ENCODE measurements at places on chromosomes 1 and 21.

DNA sequence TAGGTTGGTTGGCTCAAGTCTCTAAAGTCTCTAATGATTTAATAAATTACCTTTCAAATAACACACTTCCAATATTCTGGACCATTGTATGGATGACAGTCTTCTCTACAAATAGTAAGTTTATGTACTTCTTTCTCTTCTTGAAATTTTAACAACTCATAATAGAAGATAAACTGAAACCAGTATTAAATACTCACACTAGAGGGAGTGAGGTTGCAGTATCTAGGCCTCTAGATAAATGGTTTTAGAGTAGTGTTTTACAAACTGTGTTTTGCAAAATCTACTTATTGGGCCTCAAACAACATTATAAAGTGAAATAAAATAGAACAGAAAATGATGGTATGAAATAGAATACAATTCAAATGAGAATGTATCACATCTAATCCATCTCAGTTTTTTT is 479.9 kb upstream of the BRINP3 start:
- no peak for DNase-seq

GRCh38 chr1:178543290-178543607 is 30.3 kb downstream of the TEX35 start:
- DNase-seq = no peak

DNA sequence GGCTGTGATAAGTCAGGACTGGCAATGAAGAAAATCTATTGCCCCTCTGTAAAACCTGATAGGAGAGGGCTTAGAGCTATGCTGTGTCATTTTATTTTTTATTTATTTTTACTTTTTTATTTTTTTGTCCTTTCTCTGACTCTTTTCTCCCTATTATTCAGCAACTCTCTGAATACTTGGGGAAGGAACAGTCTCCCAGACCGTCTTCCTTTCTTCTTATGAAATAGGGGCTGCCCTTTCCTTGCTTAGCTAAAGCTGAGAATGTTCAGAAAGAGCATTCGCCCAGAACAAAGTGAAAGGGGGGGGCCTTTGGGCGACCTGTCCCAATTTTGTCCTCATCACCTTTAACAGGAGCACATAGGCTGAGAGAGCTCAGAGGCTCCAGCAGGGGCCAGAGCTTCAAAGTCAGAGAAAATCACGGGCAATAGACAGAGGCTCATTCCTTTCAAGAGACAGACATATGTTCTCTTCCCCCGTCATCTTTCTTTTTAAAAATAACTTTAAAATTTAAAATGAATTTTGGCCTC is 80.9 kb downstream of the RNF220 start:
- no peak for DNase-seq

DNA sequence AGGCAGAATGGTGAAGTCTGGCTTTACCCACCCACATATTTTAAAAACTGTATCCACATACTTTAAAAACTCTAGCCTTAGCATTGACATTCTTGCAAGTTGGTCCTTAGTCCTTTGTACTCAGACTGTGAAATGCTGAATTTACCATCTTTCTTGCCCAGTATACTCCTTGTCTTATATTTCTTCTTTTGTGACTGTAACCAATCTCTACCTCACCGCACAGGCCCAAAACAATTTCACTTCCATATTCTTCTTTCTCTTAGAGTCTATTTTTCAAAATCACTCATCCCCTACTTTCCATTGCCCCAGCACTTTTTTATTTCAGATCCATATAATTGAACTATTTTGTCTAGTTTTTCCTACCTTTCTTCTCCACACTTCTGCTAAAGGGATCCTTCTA is 892.4 kb upstream of the B3GALT2 start:
- no peak for DNase-seq

- DNase-seq = no peak
Measured at GRCh38 chr1:151593730-151594129, 18.1 kb upstream of the SNX27 start.

DNA sequence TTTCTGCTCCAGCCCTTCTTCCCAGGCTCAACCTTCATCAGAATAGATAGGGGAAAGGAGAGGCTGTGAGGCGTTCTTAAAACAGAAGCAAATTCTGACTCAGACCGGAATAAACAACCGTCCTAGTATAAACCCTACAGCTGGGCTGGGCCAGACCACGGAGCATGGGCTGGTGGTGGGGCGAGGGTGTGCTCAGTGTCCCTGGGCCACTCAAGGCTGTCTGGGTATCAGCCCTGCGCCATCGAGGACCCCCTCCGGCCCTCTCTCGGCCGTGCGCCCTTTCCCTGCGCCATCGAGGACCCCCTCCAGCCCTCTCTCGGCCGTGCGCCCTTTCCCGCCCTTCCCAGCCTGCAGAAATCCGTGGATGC is 36.0 kb downstream of the CAPN2 start:
- DNase-seq = no peak

GRCh38 chr1:163063143-163063542 is 6.0 kb upstream of the RGS4 start:
- no peak for DNase-seq

DNA sequence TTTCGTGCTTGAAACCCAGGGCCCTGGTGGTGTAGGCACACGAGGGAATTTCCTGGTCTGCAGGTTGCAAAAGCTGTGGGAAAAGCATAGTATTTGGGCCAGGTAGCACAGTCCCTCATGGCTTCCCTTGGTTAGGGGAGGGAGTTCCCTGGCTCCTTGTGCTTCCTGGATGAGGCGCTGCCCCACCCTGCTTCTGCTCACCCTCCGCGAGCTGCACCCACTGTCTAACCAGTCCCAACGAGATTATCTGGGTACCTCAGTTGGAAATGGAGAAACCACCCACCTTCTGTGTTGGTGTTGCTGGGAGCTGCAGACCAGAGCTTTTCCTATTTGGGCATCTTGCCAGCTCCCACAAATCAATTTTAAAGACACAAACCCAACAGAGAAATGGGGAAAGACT is 183.0 kb downstream of the PHTF1 start:
- no peak for DNase-seq

DNA sequence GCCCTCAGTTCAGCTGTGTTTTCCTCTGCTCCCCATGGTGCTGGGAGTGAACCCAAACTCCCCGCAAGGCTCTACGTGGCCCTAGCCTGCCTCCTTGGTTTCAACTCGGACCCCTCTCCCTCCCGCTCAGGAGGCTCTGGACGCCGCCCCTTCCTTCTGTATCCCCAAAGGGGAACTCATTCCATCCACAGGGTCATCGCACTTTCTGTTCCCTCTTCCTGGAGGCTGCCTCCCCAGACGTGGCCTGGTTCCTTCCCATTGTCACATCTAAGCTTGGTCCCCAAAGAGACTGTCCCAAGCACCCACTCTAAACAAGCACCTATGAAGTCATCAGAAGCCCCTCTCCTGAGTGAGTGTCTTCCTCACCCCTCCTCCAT is 10.9 kb downstream of the KCNAB2 start:
- DNase-seq = no peak

DNA sequence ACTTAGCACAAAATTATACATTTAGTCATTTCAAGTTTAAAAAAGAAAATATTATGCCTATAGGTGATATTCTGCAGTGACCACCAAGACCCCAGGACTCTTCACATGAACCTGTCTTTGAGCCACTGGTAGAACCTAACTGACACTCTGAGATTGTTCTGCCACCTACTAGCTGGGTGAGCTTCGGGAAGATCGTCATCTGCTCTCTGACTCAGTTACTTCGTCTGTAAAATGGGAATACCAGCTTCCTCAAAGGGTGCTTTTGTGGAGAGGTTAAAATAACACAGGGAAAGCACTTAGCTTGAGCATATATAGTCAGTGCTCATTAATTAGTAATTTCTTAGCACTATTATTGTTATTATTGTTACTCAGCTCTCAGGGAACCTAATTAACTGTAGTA is 228.5 kb upstream of the JUN start:
- no peak for DNase-seq

GRCh38 chr21:15079269-15079668 is 14.5 kb upstream of the NRIP1 start:
- no peak for DNase-seq

DNA sequence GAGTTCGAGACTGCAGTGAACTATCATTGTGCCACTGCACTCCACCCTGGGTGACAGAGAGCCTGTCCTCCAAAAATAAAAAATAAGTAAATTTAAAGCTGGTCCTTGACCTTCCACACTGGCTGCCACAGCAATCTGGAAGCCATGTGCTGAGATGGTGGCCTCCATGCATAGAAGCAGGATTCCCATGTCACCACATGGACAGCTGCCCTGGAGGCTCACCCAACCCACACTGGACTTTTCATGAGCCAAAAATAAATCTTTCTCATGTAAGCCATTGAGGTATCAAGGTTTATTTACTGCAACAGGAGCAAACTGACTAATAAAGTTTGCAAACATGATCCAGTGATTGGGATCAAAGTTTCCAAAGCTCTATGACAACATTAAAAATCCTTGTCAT is 88.5 kb downstream of the SETD4 start:
- DNase-seq = no peak

DNA sequence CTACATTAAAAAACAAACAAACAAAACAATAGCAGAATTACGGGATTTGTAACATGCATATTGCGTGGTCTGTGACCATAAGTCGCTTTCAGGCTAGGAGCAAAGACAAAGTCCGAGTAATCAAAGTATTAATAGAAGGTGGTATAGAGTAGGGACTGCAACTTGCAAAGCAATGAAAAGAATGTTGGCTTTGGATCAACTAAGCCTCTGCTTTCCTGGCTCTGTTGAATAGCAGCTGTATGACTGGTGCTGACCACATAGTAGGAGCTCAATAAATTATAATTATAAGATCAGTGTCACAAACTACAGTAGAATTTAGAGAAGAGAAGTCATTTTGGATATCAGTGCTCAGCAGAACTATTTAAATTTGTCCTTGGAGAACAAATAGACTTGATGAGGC is 586.4 kb downstream of the DPYD start:
- peak; percentile 70 for DNase-seq

DNA sequence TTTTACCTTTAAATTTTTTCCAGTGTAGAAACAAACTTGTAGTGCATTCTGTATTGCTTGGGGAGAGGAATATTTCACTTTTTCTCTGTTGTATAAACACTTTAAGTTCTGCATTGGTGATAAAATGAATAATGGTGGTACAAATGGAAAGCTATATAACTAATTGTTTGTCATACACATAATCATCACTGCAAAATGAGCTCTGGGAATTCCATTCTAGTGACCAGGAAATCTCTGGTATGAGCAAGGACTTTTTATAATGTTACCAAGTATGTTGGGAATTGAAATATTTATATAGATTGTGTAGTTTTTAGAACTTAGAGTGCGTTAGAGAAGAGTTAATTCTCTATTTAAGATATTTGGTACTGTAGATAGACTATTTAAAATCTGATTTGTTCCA is 5.0 kb upstream of the FMN2 start:
- no peak for DNase-seq

GRCh38 chr1:112265931-112266330 is 130.1 kb upstream of the CTTNBP2NL start:
- DNase-seq = no peak

- DNase-seq = no peak
Measured at GRCh38 chr21:31752352-31752751, 20.4 kb upstream of the SCAF4 start.

- DNase-seq = peak; percentile 79
Measured at GRCh38 chr1:164772635-164773034, 213.7 kb downstream of the PBX1 start.

- no peak for DNase-seq
Measured at GRCh38 chr1:21042929-21043605, 133.6 kb downstream of the EIF4G3 start.

GRCh38 chr21:46071082-46071481 is 26.8 kb upstream of the COL6A2 start:
- no peak for DNase-seq

DNA sequence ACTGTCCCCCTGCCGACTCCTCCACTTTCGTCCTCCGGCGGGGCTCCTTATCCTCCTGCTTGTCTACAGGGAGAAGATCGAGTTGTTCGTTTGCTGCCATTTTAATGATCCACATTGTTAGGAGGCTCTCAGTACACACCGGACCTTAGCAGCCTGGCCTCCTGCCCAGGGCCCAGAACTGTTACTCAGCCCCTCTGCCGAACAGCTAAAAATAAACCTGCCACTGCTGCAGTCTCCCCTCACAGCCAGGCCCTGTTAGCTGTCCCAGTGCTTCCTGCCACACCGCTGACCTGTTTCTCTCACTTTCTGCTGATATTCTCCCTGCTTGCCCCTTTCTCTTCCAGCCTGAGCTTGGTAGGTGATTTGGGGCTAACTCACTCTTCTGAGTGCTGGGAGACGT is 8.3 kb downstream of the MAPKAPK2 start:
- peak; percentile 54 for DNase-seq

- DNase-seq = no peak
Measured at GRCh38 chr1:45490121-45490625, 790 bp downstream of the TESK2 start.

DNA sequence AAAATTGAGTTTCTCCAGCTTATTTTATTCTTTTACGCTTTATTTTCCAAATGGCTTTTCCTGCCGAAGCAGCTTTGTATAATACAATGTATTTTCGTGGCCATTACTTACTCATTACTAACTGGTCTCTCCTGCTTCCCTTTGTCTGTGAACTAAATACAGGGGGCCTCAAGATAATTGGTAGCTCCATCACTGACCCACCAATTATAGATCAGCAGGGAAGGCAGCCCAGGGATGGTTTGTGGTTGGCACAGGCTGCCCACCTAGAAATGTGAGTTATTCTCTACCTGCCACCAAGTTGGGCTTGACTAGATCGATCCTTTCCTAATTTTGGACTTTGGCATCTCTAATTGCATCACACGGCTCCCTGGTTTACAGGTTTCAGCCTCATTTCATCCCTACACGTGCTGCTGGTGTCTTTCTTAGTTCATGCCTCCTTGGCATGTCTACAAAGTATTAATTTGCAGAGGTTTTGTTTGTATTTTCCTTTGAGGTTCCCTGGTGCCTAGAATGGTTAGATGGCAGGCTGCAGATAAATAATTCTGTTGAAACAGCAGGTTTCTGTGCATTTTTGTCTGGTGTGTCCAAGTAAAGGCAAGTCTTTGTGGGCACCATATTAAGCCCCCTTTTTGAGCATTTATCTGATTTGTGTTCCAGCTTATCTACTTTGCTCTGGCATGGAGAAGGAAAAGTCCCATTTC is 35.2 kb downstream of the PEX14 start:
- DNase-seq = no peak

- DNase-seq = no peak
Measured at GRCh38 chr1:209232197-209232596, 351.3 kb upstream of the CAMK1G start.

- DNase-seq = no peak
Measured at GRCh38 chr21:22297575-22297974, 1299.4 kb downstream of the NCAM2 start.
